ENCODE measurements at places on chromosomes 3 and 15. TPM values are rescaled to one million over a fixed set of nuclear protein-coding genes. Genes with fewer than 3 reads are reported as not detected.

TIGIT gene
- 1.4 TPM for polyA plus RNA-seq

STAB1 gene
- polyA plus RNA-seq: 41.7 TPM

NBEAL2 gene
- polyA plus RNA-seq: 16.2 TPM

GOLGA8O gene
- polyA plus RNA-seq: 7.0 TPM

SERINC4 gene
- 11.7 TPM for polyA plus RNA-seq

RPP25 gene
- polyA plus RNA-seq: 6.8 TPM

ZNF620 gene
- polyA plus RNA-seq: 1.6 TPM

GATA2 gene
- 6.6 TPM for polyA plus RNA-seq

ANKUB1 gene
- polyA plus RNA-seq: 2.5 TPM

ITIH1 gene
- polyA plus RNA-seq: 2.9 TPM

Measured in testis (tissue), 5 donors.